Caki2 (cell line): ENCODE measurements at places on chromosomes 12 and 14.

- peak; percentile 38 for DNase-seq
Measured at GRCh38 chr14:77094672-77095284, 3.3 kb upstream of the CIPC start.

DNA sequence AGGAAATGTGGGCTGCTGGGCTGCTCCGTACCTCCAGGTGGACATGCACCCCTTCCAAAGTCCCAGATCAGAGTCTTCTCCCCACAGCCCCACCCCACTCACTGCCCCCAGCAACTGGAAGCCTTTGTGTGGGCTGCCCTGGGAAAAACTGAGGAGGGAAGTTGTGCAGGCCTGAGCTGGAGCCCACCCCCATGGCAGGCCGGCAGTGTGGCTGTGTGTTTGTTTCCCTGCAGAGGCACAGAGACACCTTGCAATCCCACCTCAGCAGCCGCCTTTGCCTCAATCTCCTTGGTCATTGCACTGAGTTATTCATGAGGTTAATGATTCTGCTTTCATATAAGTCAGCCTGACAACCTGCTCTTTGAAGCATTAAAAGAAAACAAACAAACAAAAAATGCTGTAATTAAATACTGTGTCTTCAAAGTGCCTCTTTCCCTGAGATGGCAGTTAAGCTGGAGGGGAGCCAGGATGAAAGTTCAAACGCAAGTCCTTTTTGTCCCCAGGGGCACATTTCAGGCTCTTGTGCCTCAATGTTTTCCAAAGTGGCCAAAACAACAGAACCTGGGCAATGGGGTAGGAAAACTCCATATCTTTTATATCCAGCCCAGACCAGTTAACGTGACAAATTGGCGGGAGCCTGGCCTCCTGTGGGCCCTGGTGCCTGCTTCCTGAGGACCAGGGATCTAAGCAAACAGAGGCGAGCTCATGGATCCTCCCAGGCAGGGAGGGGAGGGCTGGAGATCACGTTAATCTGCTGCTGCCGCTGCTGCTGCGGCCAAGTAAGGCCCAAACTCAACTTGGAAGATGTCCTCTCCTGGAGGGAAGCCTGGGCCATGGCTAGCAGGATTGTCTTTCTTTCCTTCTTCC, 51.9 kb upstream of the TSPAN11 start:
- peak; percentile 94 for DNase-seq

- no peak for DNase-seq
Measured at GRCh38 chr12:67070604-67071003, 198.6 kb upstream of the CAND1 start.

GRCh38 chr14:78164226-78164853, 5.8 kb upstream of the NRXN3 start:
- no peak for DNase-seq

GRCh38 chr12:86669010-86669409, 412.8 kb upstream of the MGAT4C start:
- DNase-seq, result no peak

- DNase-seq, result no peak
Measured at GRCh38 chr12:64706857-64707256, 52.3 kb downstream of the GNS start.

DNA sequence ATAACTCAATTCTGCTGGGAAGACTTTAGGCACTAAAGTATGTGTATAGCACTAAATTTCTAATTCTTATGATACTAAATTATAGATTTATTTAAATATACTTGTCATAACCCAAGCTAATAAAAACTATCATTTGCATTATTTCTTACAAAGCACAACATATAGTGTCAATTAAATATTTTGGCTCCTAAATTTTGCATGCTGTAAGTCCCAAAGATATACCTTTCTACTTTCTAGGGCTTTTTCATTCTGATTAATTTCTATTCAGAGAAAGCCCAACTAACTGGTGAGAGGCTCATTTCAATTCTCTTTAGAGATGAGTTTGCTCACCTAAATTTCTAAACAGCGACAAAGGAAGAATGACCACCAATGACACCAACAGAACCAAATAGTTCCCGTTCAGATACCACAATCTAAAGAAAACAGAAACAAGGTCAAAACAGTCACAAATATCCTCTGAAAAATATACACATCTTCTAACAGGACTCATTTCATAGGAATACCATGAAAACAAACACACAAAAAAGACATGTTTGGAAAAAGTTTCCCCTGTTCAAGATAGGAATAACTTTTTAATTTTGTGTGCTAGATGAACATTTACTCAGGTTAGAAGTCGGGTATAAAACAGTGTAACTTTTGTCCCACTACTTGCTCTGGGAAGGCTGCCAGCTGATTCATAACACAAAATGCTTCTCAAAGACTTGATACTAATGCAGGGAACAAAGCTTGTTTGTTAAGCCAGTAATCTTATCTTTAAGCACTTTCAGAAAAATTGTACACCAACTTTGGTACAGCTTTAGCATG, 7.6 kb downstream of the SLC38A2 start:
- DNase-seq, result peak; percentile 40

GRCh38 chr12:120472521-120472920, 3.0 kb upstream of the SRSF9 start:
- DNase-seq, result no peak
